ENCODE measurements at places on chromosomes 5 and 9.

DNA sequence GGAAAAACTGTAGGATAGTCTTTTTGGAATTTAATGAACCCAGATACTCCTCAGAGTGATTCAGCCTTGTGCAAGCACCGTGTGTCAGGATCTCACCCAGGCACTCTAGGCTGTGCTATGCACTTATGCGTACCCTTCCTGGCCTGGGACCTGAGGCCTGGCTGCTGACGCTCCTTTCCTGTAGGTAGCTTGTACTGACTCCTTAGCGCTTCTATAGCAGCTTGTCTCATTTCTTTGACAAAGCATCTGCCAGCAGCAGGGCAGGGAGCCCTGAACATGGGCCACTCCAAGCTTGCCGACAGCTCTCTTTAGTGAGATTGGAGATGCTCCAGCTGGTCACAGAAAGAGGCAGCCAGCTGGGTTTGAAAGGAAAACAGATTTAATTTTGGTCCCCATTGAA, 147.3 kb downstream of the SGCD start:
- no peak for DNase-seq

DNA sequence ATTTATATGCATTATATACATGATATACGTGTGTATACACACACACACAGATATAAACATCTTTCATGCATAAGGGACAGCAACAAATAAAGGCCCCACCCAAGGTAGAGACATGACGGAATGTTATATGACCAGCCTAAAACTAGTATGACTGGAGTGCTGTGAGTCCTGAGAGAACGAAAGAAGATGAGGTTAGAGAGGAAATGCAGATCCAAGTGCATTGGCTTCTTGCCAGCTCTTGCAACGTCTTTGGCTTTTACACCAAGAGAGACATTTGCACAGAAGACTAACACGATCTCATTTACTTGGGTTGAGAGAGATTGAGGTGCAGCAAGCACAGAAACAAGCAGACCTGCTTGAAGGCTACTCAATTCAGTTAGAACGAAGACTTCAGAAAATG, 23.0 kb downstream of the CDH10 start:
- peak; percentile 51 for DNase-seq

DNA sequence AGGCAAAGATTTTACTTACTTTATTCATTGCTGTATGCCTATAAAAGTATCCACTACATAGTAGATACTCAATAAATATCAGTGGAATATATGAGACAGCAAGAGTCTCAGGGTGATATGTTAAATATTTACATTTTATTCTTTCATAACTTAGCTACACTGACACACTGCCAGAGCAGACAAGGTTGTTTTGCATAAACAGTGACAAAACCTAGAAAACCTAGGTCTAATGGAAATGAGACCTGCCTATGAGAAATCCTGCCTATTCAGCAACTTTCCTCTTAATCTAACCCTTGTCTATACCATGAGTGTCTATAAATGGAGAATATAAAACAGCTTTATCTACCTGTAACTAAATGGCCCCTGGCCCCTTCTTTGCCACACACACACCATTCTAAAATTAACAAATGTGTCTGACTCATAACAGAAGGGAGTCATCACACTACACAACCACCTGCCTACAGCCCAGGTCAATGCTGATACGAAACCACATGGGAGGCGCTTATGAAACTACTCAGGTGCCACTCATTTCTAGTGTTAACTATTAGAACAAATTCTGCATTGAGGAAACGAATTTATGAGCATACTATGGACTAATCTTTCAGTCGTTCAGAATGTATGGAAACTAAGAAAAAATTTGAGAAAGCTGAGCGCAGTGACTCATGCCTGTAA, 60.3 kb downstream of the UBAP2 start:
- DNase-seq = no peak

- DNase-seq = no peak
These were observed 127.3 kb upstream of the GRHPR start for GRCh38 chr9:37295178-37295577.

DNA sequence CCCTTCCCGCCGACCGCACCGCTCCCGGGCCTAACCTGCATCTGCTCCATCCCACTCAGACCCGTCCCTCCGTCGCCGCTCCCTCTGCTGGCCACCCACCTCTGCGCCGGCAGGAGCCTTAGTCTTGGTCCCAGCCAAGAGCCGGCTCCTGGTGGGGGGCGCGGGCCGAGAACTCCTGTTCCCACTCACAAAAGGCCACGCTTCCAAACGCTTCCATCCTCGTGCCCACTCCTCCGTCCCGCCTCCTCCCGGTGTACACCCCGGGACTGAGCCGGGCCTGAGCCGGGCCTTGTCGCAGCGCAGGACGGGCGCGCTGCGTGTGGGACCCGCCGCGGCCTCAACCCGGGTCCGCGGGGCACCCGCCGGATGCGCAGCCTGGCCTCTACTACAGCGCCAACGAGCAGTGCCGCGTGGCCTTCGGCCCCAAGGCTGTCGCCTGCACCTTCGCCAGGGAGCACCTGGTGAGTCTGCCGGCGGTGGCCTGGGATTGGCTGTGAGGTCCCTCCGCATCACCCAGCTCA, 7.5 kb downstream of the ADAMTS13 start:
- DNase-seq = no peak

DNA sequence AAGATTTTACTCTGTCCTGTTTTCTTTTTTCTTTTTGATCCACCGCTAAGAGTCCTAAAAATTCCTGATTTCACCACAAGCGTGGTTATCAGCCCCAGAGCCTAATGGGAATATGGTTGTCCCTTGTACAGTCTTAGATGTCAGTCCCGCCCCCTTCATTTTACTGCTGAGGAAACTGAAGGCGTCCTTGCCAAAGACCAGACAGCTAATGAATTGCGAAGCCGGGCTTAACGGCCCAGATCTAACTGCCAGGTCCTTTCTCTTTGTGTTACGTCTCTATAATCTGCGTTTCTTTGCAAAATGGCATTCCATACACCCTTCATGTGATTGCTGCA, 497 bp downstream of the NSA2 start:
- no peak for DNase-seq

DNA sequence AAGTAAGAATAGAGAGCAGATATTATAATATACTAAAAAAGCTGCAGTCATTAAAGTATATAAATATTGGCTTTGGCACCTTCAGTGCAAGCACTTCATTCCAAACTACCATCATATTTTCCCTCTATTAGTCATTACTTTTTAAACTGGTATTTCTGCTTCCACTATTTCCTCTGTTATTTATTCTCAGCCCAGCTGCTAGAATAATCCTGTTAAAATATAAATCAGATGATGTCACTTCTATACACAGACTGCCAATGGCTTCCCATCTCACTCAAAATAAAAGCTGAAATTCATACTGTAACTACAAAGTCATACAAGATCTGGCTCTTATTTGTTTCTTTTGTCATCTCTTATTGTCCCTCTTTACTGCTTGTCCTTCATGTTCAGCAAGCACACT, 432.9 kb downstream of the TLE4 start:
- no peak for DNase-seq

GRCh38 chr5:133523961-133524586, 88.3 kb downstream of the FSTL4 start:
- DNase-seq = no peak

DNA sequence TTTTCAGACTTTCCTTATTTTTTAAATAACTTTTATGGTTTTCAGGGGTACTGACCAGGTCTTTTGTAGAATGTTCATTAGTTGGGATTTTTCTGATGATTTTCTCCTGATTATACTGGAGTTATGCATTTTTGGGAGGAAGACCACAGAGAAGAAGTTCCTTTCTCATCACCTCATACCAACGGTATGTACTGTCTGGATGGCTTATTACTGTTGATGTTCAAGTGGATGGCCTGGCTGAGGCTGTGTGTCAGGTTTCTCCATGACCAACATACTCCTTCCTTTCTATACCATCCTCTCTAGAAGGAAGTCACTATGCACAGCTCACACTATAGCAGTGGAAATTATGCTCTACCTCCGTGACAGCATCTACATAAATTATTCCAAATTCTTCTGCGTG, 71.1 kb upstream of the NR3C1 start:
- no peak for DNase-seq

DNA sequence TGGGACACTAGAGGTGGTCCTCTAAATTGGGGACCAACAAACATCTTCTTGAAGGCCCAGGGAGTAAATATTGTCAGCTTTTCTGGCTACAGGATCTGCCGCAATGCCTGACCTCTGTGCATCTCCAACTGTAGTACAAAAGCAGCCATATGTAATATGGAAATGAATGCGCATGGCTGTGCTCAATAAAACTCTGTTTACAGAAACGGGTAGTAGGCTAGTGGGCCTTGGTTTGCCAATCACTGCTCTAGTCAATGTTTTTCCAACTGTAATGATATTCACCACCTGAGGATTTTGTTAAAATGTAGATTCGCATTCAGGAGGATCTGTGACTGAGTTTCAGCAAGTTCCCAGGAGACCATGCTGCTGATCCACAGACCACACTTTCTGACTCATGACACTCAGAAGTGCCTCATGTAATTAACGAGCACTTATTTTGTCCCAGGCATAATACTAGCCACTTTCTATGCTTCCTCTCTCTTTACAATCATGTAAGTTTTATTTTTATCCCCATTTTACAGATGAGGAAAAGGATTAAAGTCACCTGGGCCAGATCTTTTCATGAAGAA, 96.9 kb downstream of the MED27 start:
- no peak for DNase-seq

- DNase-seq = no peak
These were observed 287.4 kb downstream of the GLIS3 start for GRCh38 chr9:4012441-4012840.

GRCh38 chr5:142725231-142726187, 39.6 kb upstream of the FGF1 start:
- no peak for DNase-seq

GRCh38 chr5:138032572-138033385, at the start of gene FAM13B:
TSS of gene FAM13B (minus strand) at chr5:138033079. CDS start at chr5:138019111, 13,968 bp downstream.
- peak; percentile 84 for DNase-seq

- DNase-seq = no peak
These were observed 19.8 kb downstream of the AKNA start for GRCh38 chr9:114367772-114368569.

GRCh38 chr9:127545196-127546124, 66.6 kb upstream of the STXBP1 start:
- peak; percentile 87 for DNase-seq

- no peak for DNase-seq
These were observed 180.6 kb downstream of the HSPA4 start for GRCh38 chr5:133232435-133232834.

- no peak for DNase-seq
These were observed 597.0 kb downstream of the CHSY3 start for GRCh38 chr5:130501151-130501865.

DNA sequence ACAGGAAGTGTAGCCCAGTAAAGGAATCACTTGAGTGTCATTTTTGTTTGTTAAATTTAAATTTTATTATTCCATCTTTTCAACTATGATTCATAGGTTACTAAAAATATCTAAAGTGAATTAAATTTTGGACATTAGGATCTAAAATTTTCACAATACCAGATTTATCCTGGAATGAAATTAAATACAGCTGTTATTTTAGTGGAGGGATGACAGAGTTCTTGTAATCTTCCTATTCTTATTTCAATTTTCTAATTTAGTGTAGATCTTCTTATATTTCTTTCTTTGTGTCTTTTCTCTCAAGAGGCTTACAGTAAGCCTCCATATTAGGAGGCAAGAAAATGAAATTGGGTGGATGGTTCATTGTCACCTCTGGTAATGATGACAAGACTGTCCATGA, 167.9 kb upstream of the TNC start:
- DNase-seq = no peak

DNA sequence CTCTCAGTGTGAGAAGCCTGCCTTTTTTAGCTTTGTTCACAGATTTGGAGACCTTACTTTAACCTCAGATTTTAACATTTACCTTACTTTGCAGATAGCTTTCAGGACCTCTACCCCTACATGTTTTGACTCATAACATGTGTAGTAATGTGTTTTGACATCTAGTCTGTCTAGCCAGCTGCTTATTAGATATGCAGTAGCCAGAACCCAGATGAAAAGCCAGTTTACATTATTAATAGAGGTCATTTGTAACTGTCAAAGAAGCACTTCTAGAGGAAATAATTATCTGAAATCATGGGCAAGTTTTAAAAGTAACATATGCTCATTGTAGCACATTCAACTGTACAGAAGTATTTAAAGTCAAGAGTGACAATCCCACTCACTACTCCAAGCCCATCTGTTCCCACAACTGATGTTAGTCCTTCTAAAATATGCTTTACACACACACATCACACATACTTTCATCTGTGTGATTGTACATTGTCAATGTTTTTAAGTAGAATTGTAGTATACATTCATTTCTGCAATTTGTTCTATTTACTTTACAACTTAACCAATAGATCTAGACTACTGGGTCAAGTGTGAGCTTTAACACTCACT, 71.8 kb upstream of the NIPAL4 start:
- DNase-seq = no peak

- DNase-seq = no peak
These were observed 172.6 kb upstream of the TUSC1 start for GRCh38 chr9:25850803-25851202.

DNA sequence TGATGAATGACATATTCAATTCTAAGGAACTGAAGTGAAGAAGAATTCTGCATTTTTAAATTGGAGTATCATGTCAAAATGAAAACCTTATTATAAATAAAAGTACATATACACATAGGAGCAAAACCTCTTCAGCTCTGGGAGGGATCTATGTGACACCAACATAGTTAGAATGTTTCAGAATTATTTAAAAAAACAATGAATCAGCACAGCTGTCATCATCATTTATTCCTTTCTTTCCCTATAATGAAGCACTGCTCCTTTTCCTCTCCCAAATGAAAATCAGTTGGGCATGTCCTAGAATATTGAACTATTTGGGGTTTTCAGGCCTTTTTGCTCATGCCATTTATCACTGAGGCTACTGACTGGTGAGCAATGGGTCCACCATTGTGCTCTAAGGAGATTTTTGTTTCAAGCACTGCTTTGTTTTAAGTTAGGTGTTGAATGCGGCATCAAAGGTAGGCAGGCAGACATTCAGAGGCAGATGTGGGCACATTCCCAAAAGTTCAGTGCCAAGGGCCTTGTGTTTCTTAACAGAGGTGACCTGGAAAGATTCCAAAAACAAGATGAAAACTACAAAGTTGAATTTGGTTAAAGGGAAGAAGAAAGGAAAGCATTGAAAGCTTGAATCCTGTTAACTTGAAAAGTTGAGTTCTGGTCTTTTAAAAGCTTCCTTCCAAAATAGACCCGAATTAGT, 126.4 kb upstream of the ADAMTSL1 start:
- no peak for DNase-seq

GRCh38 chr9:99660191-99660636, 161.5 kb upstream of the NR4A3 start:
- DNase-seq = no peak

- DNase-seq = no peak
These were observed 50.8 kb downstream of the GAPVD1 start for GRCh38 chr9:125312411-125312810.

- DNase-seq = no peak
These were observed 26.2 kb downstream of the GRIA1 start for GRCh38 chr5:153516504-153517240.

- no peak for DNase-seq
These were observed 747 bp downstream of the TRPM3 start for GRCh38 chr9:71120501-71121247.

DNA sequence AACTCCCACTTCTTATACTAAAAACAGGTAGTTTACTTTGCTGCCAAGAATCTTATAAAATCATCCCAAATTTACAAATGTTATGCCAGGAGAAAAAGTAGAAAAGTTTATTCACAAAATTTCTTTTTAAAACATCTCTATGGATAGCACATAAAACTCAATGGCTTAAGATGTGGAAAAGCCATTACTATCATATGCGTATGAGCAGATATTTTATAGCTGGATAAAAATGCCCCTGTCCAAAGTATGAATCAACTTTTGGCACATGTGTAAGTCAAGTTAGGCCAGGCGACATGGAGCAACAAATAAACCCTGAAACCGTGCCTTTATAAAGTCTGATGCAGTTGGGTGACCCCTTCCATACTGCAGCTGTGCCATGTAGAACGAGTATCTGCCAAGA, 38.6 kb upstream of the FBP1 start:
- no peak for DNase-seq

Data from ureter (tissue), 1 donor.